Spinal cord (tissue), 10 donors: ENCODE measurements at places on chromosomes 5 and 9. TPM values are rescaled to one million over a fixed set of nuclear protein-coding genes. Genes with fewer than 3 reads are reported as not detected.

CBY3 gene
- total RNA-seq, result not detected

PDLIM4 gene
- 10.6 TPM for total RNA-seq

ADAMTSL2 gene
- 3.7 TPM for total RNA-seq

QSOX2 gene
- 10.5 TPM for total RNA-seq

GRXCR2 gene
- total RNA-seq, result not detected

TDRD7 gene
- total RNA-seq, result 20.6 TPM

PCDHA10 gene
- total RNA-seq, result 4.6 TPM

- H3K36me3 ChIP-seq, result no peaks in the 10 kb centered on the region
- no peaks in the 10 kb centered on the region for H3K27me3 ChIP-seq
- H3K27ac ChIP-seq, result no peak overlapping the region
Measured at GRCh38 chr5:169914766-169915165, 65.5 kb downstream of the INSYN2B start.

GRCh38 chr9:124477648-124478285, 27.5 kb downstream of the ADGRD2 start:
- peaks cover 34% of the 10 kb centered on the region for H3K4me1 ChIP-seq
- H3K36me3 ChIP-seq, result no peaks in the 10 kb centered on the region
- DNase-seq, result no peak

GRCh38 chr9:94937214-94937903, 210.9 kb downstream of the AOPEP start:
- H3K27ac ChIP-seq, result no peak overlapping the region
- H3K36me3 ChIP-seq, result peaks cover 5% of the 10 kb centered on the region
- H3K4me3 ChIP-seq, result no peak overlapping the region
- DNase-seq, result no peak

DNA sequence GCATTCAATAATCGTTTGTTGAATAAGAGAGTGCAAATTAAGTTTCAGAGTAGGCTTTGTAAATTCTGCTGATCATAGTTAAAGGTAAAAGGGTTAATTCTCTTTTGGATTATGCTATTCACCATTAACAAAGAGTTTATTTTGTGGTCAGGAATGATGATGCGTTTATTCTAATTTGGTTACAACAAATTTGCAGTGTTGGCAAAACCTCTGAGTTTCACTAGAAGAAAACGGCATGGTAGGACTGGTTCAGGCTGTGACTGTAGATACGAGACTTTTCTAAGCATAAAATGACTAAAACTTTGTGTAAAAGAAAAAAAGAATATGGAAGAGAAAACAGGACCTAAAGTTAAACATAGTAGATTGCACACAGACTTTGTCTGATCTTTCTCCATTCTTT, 234.7 kb downstream of the TLR4 start:
- no peaks in the 10 kb centered on the region for H3K27me3 ChIP-seq
- no peak overlapping the region for H3K4me3 ChIP-seq
- no peak overlapping the region for H3K27ac ChIP-seq
- H3K4me1 ChIP-seq, result no peaks in the 10 kb centered on the region
- DNase-seq, result no peak

DNA sequence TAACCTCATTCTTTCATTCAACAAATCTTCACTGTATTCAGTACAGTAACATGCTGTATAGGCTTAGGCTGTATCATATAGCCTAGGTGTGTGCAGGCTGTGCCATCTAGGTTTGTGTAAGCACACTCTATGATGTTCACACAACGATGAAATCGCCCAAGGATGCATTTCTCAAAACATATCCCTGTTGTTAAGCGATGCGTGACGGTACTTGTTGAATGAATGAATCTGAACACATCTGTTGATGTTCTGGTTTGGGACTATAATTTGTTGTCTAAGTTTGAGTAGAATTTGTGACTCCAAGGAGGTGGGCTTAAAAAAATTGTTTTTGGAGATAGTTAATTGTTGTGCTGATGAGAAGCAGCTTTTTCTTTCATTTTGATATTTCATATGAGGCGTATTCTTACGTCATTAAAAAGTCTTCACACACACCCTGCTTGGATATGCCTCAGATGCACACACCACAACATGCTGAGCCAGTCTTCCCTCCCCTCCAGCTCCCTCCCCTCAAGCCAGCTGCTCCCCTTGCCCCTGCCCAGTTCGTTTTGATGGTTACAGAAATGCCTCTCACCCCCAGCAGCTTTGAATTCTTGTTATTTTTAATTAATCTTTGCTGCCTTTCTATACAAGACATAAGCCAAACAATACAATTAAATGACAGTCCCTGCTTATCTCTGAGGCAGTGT, 5.5 kb upstream of the PSAT1 start:
- no peaks in the 10 kb centered on the region for H3K27me3 ChIP-seq
- H3K4me3 ChIP-seq, result no peak overlapping the region
- peak; percentile 25 for DNase-seq
- peaks cover 16% of the 10 kb centered on the region for H3K4me1 ChIP-seq
- H3K36me3 ChIP-seq, result no peaks in the 10 kb centered on the region
- H3K27ac ChIP-seq, result no peak overlapping the region

GRCh38 chr9:3288686-3289085, 237.1 kb downstream of the RFX3 start:
- no peak overlapping the region for H3K4me3 ChIP-seq
- no peak overlapping the region for H3K27ac ChIP-seq
- no peaks in the 10 kb centered on the region for H3K4me1 ChIP-seq
- no peak for DNase-seq

GRCh38 chr9:85248514-85249312, 493.0 kb downstream of the AGTPBP1 start:
- no peaks in the 10 kb centered on the region for H3K27me3 ChIP-seq
- no peaks in the 10 kb centered on the region for H3K36me3 ChIP-seq
- H3K4me3 ChIP-seq, result no peak overlapping the region
- peaks cover 3% of the 10 kb centered on the region for H3K4me1 ChIP-seq
- peak overlapping the region; percentile 64 for H3K27ac ChIP-seq

DNA sequence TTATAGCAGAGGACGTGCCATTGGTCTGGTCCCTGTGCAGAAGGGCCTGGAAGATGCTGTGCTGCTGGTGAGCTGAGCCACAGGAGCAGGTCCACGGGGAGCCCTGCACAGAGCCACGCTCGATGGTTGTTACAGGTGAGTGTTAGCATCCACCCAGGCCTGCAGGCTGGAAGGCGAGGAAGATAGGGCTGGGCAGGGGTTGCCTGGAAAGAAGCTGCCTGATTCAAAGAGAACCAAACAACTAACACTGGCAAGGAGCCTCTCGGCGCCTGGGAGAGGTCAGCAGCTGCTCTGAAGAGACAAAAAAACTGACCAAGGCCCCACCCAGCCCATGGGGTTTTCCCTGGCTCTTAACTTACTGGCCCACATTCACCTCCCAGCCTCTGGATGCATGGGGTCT, 160.2 kb downstream of the MED10 start:
- H3K4me1 ChIP-seq, result peaks cover 27% of the 10 kb centered on the region
- H3K4me3 ChIP-seq, result no peak overlapping the region
- no peak overlapping the region for H3K27ac ChIP-seq

DNA sequence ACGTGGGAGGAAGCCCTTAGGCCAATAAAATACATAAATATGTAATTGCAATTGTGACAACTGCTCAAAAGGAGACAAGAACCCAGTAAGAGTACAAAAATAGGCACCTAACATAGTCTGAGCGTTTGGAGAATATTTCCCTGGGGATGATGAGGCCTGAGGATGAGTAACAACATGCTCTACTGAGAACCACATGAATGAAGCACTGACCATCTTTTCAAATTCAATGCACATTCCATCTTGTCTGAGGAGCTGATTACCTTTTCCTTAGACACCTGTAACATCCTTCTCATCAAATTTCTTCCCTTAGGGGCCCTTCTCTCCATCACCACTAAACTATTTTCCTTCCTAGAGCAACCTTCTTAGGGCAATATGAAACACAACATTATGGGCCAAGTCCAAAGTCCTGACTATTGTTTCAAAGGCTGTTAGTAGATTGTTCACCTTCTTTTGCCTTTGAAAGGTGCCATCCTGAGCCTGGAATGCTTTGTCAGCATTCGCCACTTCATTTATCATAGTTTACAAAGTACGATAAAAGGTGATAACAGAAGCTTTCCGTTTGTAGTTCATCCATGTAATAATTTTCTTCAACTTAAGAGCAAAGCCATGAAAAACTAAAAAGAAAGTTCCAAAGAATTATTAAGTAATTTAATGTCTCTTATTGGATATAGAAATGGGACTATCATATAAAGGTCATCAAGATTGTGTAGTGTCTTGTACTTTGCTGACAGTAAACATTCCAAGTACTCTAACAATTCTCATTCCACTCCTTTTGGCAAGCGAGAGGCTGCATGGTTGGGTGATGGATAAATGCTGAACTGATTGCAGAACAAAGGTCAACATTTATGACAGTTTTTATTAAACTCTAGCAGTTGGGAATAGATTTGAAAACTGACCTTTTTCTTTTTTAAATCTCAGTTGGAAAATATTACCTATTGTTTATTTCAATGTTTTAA, 471.3 kb downstream of the PDE4D start:
- no peak overlapping the region for H3K27ac ChIP-seq
- no peak for DNase-seq
- no peaks in the 10 kb centered on the region for H3K4me1 ChIP-seq
- H3K4me3 ChIP-seq, result no peak overlapping the region

DNA sequence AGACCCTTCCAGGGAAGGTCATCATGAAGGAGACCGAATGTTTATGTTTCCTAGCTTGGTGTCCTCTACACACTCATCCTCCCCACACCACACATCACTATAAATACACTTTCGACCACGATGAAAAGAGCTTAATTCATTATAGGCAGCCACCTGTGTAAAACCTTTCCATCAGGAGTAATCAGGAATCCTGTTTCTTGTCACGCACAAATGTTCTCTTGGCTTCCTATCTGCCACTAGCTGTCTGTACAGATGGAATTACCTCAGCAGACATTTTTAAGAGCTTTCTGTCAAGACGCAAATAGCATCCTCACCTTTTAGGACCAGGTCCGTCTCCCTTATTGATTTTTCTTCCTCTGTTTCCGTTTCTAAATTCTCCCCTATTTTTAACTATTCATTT, 79.1 kb downstream of the CYFIP2 start:
- no peak overlapping the region for H3K4me3 ChIP-seq
- DNase-seq, result no peak
- no peaks in the 10 kb centered on the region for H3K4me1 ChIP-seq
- peaks cover 21% of the 10 kb centered on the region for H3K36me3 ChIP-seq
- no peaks in the 10 kb centered on the region for H3K27me3 ChIP-seq
- no peak overlapping the region for H3K27ac ChIP-seq

- no peak overlapping the region for H3K4me3 ChIP-seq
- no peaks in the 10 kb centered on the region for H3K4me1 ChIP-seq
- H3K27me3 ChIP-seq, result no peaks in the 10 kb centered on the region
- no peak for DNase-seq
- no peaks in the 10 kb centered on the region for H3K36me3 ChIP-seq
- no peak overlapping the region for H3K27ac ChIP-seq
Measured at GRCh38 chr5:115231598-115231997, 31.1 kb downstream of the PGGT1B start.

DNA sequence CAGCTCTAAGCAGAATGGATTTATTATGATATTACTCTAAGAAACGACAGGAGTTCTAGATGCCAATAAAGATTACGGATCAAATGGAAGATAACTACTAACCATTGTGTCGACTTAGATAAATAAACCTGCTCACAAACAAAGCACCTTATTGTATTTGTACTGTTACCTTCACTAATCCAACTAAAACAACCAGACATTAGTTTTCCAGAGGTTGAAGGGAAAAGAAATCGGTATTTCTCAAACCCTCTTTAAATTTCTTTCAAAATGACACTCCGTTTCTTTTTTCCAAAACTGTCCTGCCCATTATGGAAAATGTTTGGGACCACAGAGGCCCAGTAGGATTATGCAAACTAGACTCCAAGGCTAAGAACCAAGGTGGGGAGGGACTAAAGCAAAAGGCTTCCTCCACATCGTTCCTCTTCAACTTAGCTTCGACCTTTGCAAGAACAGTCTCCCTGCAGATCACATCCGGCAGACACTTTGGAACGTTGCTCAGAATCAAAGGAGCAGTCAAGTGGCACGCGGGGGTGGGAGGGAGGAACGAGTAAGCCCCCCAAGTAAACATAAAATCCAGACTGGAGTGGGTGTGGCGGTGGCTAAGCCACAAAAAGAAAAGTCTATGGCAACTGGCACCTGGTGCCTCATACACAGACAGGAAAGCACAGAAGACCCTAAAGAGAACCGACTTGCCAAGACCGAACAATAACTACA, 2.7 kb downstream of the MLLT3 start:
- peaks cover 10% of the 10 kb centered on the region for H3K4me1 ChIP-seq
- peak overlapping the region; percentile 98 for H3K4me3 ChIP-seq
- H3K27ac ChIP-seq, result no peak overlapping the region
- peak; percentile 67 for DNase-seq

DNA sequence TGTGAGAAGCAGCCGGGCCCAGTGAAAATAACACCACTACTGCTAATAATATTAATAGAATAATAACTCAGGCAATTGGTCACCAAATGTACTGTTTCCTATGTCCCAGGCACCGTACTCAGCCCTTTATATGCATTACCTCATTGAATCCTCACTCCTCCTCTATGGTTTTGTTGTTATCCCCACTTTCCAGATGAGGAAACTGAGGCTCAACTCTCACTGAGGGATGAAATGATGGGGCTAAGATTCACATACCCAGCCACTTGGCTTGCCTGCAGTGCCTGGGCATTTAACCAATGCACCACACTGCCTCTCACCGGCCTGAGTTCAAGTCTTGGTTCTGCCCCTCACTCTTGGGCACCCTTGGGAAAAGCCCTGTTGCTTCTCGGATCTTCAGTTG, 34.1 kb downstream of the WHRN start:
- no peak overlapping the region for H3K27ac ChIP-seq
- peaks cover 32% of the 10 kb centered on the region for H3K36me3 ChIP-seq
- no peaks in the 10 kb centered on the region for H3K27me3 ChIP-seq
- H3K4me3 ChIP-seq, result no peak overlapping the region
- DNase-seq, result no peak

DNA sequence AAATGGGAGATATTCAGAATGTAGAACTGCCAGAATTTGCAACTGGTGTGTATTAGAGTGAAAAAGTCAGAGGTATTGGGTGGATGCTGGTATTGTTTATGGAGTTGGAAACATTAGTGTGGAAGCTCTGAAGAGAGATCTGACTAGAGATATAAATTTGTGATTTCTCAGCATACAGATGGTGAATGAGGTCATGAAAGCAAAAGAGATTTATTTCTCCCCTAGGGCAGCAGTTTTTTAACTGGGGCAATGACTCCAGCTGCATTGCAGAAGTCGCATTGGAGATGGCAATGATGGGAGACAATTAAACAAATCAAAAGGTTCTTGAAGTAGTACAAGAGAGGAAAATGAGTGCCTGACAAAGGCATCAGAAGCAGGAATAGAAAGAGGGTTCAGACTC, 64.9 kb downstream of the CETN3 start:
- no peak overlapping the region for H3K27ac ChIP-seq
- DNase-seq, result peak; percentile 22
- H3K27me3 ChIP-seq, result no peaks in the 10 kb centered on the region
- H3K4me3 ChIP-seq, result no peak overlapping the region
- H3K36me3 ChIP-seq, result no peaks in the 10 kb centered on the region
- H3K4me1 ChIP-seq, result no peaks in the 10 kb centered on the region

DNA sequence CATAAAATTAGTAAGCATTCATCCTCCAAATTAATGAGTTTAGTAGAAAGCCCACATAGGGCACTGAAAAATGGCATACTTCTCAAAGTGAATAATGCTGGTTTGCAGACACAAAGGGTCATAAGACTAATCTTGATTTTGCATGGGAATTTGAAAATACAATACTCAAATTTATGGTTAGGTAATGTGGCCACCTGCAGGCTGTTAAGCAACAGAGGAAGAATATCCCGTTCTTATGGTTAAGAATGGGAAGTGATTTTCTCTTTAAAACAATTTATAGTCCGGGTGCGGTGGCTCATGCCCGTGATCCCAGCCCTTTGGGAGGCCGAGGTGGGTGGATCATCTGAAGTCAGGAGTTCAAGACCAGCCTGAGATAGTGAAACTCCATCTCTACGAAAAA, 9.4 kb upstream of the PLCXD3 start:
- H3K36me3 ChIP-seq, result no peaks in the 10 kb centered on the region
- no peak overlapping the region for H3K4me3 ChIP-seq
- H3K27ac ChIP-seq, result no peak overlapping the region
- no peaks in the 10 kb centered on the region for H3K27me3 ChIP-seq
